ENCODE measurements at places on chromosomes 13 and 19.

DNA sequence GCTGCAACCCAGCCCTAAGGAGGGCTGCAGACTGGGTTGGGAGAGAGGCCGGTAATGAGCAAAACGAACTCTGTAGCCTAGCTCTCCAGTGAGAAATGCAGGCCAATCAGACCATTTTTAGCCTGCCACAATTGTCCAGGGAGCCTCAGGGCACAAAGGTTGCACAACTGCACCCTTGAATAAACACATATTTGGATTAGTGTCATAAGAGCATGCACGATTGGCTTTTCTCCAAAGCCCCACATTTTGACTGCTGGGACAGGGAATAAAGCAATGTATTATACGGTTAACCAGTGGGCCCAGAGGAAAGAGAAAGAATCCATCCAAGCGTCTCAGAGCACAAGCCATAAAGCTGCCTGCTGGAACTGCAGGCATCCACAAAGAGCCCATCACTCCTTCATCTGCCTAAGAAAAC lies 729.4 kb upstream of the SGCG start:
- no peak for DNase-seq

DNA sequence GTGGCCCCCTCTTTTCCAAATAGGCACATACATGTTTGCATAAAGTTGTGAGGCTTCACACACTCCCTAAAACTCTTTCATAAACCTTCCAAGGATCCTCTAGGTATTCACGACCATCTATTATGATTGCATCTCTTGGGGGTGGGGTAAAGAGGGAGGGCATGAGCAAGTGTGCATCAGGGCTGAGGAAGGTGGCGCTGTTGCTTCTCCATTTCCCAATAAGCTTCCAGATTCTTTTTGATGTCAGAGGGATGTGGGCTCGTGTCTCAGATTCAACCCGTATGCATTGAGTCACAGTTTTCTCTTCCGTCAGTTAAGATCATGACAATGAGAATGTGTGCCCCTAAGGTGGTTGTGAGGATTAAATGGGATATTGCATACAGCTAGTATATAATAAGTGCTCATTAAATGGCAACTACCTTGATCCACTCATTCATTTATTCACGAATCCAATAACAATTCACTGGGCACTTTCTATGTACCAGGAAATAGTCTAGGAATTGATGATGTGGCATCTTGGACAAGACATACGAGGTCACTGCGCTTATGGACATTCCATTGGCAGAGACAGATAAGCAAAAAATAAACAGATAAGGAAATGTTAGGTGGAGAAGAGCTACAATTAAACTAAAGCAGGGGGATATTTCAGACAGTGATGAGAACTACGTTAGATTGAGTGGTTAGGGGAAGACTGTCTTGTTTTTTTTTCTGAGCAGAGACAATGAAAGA lies 10.3 kb downstream of the CYP2B6 start:
- DNase-seq: no peak

- no peak for DNase-seq
These were observed 1.2 kb downstream of the CD33 start for GRCh38 chr19:51226067-51226466.

- DNase-seq: no peak
These were observed 416.4 kb downstream of the DCT start for GRCh38 chr13:94063096-94063495.

DNA sequence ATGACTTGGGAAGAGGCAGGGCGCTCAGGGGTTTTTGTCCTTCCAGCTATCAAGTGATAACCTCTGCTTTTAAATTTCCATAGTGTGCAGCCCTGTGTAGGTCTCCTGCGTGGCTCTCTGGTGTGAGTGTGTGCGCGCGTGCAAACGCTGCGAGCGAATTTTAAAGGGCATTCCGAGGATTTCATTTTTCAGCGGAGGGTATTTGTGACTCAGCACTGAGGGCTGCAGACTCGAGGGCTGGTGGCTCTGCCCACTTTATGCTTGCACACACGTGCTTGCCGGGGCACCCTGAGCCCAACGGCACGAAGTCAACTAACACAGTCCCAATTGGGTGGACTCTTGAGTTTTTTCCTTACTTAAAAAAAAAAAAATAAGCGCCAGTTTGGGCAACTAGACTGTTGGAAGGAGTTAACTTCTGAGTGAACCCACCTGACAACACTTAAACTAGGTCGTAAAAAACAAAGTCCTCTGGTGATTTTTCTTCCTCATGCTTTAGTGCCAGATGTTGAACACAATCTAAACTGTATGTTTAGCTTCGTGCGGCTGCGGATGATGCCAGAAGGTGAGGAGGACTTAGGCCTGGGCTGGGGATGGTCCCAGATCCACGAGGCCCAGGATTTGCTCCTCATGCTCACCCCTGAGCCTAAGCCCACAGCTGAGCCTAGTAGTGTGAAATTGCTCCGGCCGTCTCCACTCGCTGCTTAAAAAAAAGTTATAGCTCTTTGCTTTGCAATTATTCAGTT lies 2.1 kb downstream of the FGF9 start:
- peak; percentile 10 for DNase-seq

DNA sequence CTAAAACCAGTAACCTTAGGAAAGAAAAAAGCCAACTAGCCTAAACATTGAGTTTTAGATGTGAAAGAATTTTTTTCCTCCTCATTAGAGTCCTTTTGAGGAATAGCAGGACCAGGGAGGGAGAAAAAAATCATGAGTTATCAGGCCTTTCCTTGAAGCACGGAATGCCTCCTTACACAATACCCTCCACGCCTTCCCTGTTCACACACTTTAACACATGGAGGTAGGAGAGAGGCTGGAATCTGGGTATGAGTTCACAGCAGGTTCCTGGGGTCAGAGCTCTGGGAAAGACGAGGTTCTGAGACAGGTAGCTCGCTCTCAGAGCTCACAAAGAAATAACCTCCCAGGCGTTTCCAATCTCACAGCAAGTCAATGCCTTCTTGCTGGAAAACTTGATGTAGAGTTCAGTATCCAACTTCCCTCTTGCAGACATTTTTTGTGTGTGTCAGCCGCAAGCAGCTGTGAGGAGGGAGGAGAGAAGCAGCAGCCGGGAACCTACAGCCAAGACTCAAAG lies 716 bp downstream of the ZNF573 start:
- DNase-seq: no peak

GRCh38 chr13:42891591-42891990 lies 100.5 kb downstream of the EPSTI1 start:
- no peak for DNase-seq

DNA sequence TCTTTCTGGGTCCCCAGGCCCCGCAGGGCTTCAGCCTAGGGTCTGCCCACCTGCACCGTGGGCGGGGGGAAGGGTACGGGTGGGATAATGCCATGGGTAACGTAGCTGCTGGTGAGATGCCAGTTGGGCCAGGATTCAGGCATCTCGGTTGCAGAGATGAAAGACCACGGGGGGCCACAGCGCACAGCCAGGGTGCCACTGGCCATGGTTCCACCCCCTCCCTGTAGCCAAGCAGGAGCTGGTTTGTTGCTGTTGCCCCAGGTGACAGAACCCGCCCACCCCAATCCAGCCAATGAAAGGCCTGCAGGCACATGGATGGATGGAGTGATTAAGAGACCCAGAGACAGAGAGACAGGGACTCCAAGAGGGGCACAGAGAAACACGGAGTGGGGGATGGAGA lies 1.0 kb upstream of the CGB7 start:
- DNase-seq: no peak

GRCh38 chr19:5052515-5052914 lies 83.6 kb downstream of the KDM4B start:
- DNase-seq: no peak

DNA sequence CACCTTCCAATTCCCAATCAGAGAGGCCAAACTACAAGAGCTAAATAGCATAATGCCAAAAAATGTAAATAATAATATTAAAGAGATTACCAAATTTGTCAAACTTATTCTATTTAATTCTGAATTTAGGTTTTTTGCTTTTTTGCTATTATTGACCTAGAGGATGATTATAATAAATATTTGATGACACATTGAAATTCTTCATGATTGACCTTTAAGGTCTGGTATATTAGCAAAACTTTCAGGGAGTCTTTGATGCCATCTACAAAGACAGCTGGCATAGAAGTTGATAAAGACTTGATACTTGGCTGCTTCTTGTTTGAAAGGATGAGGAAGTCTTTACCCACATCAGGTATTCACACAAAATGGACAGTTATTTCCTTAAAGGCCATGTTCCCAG lies 659.8 kb upstream of the GPC6 start:
- DNase-seq: no peak

- DNase-seq: peak; percentile 76
These were observed 548.2 kb downstream of the GPC5 start for GRCh38 chr13:91946498-91947070.

- DNase-seq: peak; percentile 61
These were observed 22.2 kb downstream of the RASA3 start for GRCh38 chr13:114110091-114110829.

All from SHP77 (cell line).